HFFc6 (cell line): ENCODE measurements at places on chromosomes 5 and 9.

GRCh38 chr5:159230657-159231056 is 21.3 kb upstream of the RNF145 start:
- no peak for DNase-seq

- no peak for DNase-seq
Observed at GRCh38 chr5:79932510-79933504, 58.3 kb downstream of the MTX3 start.

GRCh38 chr5:124783794-124784193 is 37.4 kb upstream of the ZNF608 start:
- no peak for DNase-seq

DNA sequence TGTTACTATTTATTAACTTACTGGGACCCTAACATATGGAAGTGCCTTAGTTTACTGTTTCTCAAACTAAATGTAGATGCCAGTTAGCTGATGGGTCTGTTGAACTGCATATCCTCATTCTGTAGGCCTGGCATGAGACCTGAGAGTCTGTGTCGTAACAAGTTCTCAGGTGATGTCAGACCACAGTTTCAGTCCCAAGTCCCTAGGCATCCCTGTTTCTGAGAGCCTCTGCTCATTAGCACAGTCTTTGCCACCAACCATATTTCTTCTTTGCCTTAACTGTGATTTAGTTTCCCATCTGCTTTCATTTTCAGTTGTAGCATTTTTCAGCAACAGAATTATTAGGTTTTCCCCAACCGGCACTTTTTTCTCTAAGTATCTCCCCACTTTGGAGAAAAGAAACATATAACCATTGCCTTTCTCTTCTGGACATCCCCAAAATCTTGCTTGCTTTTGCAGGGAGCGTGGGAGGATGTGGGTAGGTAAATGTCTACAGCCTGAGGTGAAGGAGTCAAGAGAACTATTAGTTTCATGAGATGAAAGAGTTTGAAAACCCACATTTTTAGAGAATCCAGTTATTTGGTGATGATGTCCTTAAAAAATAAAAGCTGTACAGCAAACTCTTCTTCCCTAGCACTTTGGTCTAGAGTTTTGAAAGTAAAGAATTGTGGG is 74.6 kb downstream of the NUDT12 start:
- no peak for DNase-seq

GRCh38 chr9:126392662-126393371 is 66.2 kb downstream of the MVB12B start:
- no peak for DNase-seq

GRCh38 chr5:43390471-43390870 is 21.7 kb downstream of the CCL28 start:
- DNase-seq, result no peak

DNA sequence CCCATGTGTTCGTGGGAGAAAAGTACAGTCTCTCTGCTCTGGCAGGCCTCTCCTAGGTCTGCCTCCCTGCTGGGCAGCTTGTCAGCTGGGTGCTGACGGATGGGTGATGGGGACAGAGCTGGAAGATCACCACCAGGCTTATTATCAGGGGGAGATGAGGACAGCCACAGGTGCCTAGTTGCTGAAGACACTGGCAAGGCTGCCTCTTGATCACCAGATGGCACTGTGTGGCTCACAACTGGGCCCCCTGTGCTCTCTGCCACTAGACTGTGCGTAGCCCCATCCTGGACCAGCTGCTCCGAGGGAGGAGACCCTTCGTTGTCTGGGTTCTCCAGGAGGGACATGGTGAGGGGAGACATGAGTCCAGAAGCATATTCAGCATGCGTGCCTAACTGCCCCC is 73.0 kb downstream of the KIF24 start:
- no peak for DNase-seq
